ENCODE measurements at places on chromosomes 7 and 10.

DNA sequence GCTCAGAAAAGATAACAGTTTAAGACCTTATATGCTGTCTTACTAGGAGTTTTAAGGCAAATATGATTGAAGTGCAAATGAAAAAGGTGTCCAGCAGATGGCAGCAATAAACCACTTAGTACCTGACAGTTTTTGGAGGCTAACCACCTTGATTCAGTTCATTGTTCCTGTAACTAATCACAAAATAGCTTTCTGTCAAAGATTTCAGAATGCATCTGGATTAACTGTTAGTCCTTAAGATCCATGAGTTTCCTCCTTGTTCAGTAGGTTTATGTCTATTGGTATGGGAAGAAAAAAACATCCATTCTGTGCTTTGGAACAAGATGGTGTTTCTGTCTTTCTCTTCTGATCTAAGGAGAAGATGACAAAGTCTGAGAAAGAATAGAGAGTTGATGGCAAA lies 46.6 kb downstream of the CCSER2 start:
- no peak overlapping the region for H3K27ac ChIP-seq
- H3K36me3 ChIP-seq = peaks cover 35% of the 10 kb centered on the region
- no peaks in the 10 kb centered on the region for H3K27me3 ChIP-seq
- no peak for DNase-seq
- H3K4me3 ChIP-seq = no peak overlapping the region
- H3K4me1 ChIP-seq = peaks cover 40% of the 10 kb centered on the region

- H3K4me3 ChIP-seq = no peak overlapping the region
- no peak overlapping the region for H3K27ac ChIP-seq
- no peaks in the 10 kb centered on the region for H3K36me3 ChIP-seq
- no peaks in the 10 kb centered on the region for H3K4me1 ChIP-seq
These were observed 13.5 kb downstream of the KCNH2 start for GRCh38 chr7:150964593-150965111.

DNA sequence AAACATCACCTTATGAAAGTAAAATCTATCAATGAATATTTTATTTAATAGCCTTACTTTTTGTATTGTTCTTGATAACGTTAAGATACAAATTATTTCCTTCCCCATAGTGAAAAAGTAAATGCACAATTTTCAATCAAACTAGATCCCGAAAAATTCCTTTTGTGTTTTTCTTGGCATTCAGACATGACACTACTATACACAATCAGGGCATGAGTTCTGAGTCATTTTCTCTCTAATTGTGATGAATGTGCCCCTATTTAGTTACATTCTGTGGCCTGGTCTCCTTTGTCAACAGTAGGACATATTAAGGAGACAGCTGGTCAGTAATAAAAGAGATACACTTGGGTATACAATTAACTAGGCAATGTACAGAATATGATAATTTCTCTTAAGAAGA lies 19.8 kb downstream of the COL1A2 start:
- H3K4me1 ChIP-seq = no peaks in the 10 kb centered on the region
- peaks cover 2% of the 10 kb centered on the region for H3K36me3 ChIP-seq
- DNase-seq = no peak
- peaks cover 22% of the 10 kb centered on the region for H3K27me3 ChIP-seq
- H3K27ac ChIP-seq = no peak overlapping the region

GRCh38 chr7:101950450-101951119 lies 133.2 kb downstream of the CUX1 start:
- H3K4me1 ChIP-seq = peaks cover 16% of the 10 kb centered on the region
- no peak for DNase-seq
- no peaks in the 10 kb centered on the region for H3K27me3 ChIP-seq
- H3K27ac ChIP-seq = no peak overlapping the region
- no peak overlapping the region for H3K4me3 ChIP-seq
- peaks cover 1% of the 10 kb centered on the region for H3K36me3 ChIP-seq

DNA sequence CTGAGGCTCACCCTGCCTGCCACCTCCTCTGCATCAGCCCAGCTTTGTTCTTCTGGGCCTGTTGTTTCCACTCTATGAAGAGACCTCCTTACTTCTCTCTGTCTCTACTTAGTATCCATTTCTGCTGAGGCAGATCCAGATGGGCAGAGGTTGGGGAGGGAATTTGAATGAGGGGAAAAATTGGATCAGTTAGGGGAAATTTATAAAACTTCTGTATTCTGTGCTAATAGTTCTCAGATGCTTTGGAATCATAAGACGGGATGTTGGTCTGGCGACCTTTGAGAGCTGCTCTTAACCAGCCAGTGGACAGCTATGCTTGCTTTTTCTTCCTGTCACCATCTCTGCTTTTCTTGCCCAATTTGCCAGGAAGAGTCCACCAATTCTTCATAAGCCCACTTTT lies 55.5 kb downstream of the AUTS2 start:
- no peak overlapping the region for H3K4me3 ChIP-seq
- H3K4me1 ChIP-seq = peaks cover 18% of the 10 kb centered on the region
- DNase-seq = no peak
- no peaks in the 10 kb centered on the region for H3K36me3 ChIP-seq
- H3K27me3 ChIP-seq = no peaks in the 10 kb centered on the region

- H3K4me3 ChIP-seq = no peak overlapping the region
- no peak for DNase-seq
- H3K4me1 ChIP-seq = no peaks in the 10 kb centered on the region
- H3K27ac ChIP-seq = peak overlapping the region; percentile 19
- H3K36me3 ChIP-seq = no peaks in the 10 kb centered on the region
These were observed 152.8 kb downstream of the CUBN start for GRCh38 chr10:16976803-16977202.

- H3K4me1 ChIP-seq = peaks cover 27% of the 10 kb centered on the region
- H3K27ac ChIP-seq = no peak overlapping the region
- DNase-seq = no peak
- H3K36me3 ChIP-seq = peaks cover 7% of the 10 kb centered on the region
- H3K27me3 ChIP-seq = no peaks in the 10 kb centered on the region
These were observed 114.5 kb downstream of the ARID5B start for GRCh38 chr10:62015994-62016393.

DNA sequence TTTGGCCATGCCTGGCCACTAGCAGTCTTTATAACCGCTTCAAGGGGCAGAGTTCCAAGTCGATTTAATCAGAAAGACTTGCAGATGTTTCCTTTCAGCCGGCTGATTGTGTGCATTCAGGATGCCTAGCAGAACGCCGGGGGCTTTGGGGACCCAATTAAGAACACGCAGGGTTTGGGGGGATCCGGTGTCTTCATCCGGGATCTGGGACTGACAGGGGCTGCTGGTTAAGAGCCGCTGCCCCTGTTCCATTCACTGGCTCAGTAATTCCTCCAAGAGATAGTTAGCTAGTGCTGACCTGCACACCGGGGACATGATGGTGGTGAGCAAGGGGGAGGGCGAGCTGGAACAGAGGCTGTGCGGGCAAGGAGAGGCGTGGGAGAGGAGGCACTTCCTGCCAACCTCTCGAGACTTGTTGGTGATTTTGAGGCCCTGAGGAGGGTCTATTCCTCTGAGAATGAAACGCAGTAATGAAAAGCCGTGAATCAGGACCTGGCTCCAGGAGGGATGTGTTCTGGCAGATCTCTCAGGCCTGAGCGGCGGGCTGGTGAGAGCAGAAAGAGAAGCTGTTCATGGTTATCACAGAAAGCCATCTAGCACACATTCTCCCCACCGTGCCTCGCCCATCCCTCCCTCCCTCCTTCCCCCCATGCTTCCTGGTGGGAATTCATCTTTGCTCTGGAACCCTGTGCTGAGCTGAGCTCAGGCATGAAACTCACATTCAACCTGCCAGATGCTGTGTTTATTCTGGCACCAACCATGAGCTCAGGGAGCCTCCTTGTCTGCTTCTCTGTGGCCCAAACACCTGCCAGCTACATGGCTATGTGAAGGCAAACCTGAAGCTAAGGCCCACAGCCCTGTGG lies 152.0 kb downstream of the CCDC3 start:
- no peak overlapping the region for H3K27ac ChIP-seq
- H3K4me3 ChIP-seq = no peak overlapping the region

GRCh38 chr10:119655566-119656001 lies 4.4 kb downstream of the BAG3 start:
- H3K36me3 ChIP-seq = peaks cover 11% of the 10 kb centered on the region
- H3K27ac ChIP-seq = no peak overlapping the region
- no peaks in the 10 kb centered on the region for H3K27me3 ChIP-seq
- no peak for DNase-seq
- peaks cover 33% of the 10 kb centered on the region for H3K4me1 ChIP-seq

GRCh38 chr7:6395898-6396595 lies 51.7 kb downstream of the DAGLB start:
- H3K27me3 ChIP-seq = no peaks in the 10 kb centered on the region
- H3K4me3 ChIP-seq = no peak overlapping the region
- peaks cover 56% of the 10 kb centered on the region for H3K4me1 ChIP-seq
- H3K27ac ChIP-seq = peak overlapping the region; percentile 87

GRCh38 chr7:41339913-41340676 lies 362.8 kb downstream of the INHBA start:
- H3K4me1 ChIP-seq = no peaks in the 10 kb centered on the region
- H3K36me3 ChIP-seq = no peaks in the 10 kb centered on the region
- no peak overlapping the region for H3K27ac ChIP-seq
- DNase-seq = no peak
- no peak overlapping the region for H3K4me3 ChIP-seq

- peak overlapping the region; percentile 65 for H3K4me3 ChIP-seq
- DNase-seq = no peak
- H3K27ac ChIP-seq = peak overlapping the region; percentile 83
- H3K36me3 ChIP-seq = peaks cover 8% of the 10 kb centered on the region
These were observed 26.4 kb downstream of the CDK6 start for GRCh38 chr7:92809760-92810573.

GRCh38 chr10:48763403-48763965 lies 78.8 kb downstream of the WDFY4 start:
- no peaks in the 10 kb centered on the region for H3K36me3 ChIP-seq
- DNase-seq = no peak
- peaks cover 37% of the 10 kb centered on the region for H3K27me3 ChIP-seq
- H3K4me1 ChIP-seq = no peaks in the 10 kb centered on the region
- no peak overlapping the region for H3K4me3 ChIP-seq

DNA sequence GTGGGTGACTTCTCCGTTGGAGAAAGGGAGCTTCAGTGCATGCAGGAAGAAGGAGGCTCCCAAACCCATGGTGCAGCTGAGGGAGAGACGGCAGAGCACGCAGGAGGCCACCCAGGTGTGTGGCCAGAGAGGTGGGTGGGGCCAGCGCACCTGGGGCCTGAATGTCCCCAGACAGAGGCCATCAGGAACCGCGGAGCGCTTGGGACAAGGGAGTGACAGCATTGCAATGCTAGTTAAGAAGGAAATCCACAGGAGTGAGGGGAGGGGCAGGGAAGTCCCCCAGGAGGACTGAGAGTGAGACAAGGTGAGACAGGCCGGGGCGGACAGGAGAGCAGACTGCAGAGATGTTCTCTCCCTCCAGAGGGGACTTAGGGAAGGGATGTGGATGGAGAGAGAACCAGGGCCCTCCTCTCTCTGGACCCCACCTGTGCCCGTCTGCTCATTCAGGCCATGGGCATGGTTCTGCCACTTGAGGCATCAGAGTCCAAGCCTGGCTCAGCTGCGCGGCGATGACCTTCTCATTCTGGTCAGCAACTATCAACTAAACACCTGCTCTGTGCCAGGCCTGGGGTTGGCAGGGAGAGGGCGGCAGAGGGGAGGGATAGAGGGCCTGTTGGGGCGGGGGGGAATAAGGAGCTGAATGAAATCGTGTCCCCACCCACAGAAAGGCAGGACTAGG lies 69.4 kb upstream of the COL13A1 start:
- peaks cover 29% of the 10 kb centered on the region for H3K27me3 ChIP-seq
- no peak overlapping the region for H3K27ac ChIP-seq
- H3K4me1 ChIP-seq = peaks cover 10% of the 10 kb centered on the region

GRCh38 chr7:136039577-136040345 lies 62.6 kb upstream of the MTPN start:
- DNase-seq = no peak
- peaks cover 6% of the 10 kb centered on the region for H3K4me1 ChIP-seq

- H3K27ac ChIP-seq = no peak overlapping the region
- no peak for DNase-seq
- H3K4me3 ChIP-seq = no peak overlapping the region
- no peaks in the 10 kb centered on the region for H3K36me3 ChIP-seq
- no peaks in the 10 kb centered on the region for H3K27me3 ChIP-seq
These were observed 91.4 kb upstream of the NAMPT start for GRCh38 chr7:106376026-106376799.

DNA sequence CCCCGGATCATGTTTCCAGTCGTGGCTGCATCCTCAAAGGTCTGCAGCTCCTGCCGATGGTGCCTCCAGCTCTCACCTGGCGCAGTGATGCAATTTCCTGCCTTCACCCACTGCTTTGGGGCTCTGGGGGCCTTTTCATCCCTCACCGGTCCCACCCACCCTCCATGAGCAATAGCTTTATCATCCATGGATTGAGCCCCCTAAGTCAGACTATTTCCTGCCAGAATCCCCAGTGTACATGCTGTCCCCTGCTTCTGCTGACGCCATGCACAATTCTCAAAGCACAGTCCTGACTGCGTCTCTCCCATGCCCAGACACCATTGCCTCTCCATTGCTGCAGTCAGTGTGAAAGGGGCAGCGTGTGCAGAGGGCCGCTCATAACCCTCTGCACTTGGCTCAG lies 49.7 kb downstream of the FAM241B start:
- H3K27ac ChIP-seq = no peak overlapping the region
- H3K4me1 ChIP-seq = no peaks in the 10 kb centered on the region
- H3K27me3 ChIP-seq = peaks cover 60% of the 10 kb centered on the region
- no peak for DNase-seq

DNA sequence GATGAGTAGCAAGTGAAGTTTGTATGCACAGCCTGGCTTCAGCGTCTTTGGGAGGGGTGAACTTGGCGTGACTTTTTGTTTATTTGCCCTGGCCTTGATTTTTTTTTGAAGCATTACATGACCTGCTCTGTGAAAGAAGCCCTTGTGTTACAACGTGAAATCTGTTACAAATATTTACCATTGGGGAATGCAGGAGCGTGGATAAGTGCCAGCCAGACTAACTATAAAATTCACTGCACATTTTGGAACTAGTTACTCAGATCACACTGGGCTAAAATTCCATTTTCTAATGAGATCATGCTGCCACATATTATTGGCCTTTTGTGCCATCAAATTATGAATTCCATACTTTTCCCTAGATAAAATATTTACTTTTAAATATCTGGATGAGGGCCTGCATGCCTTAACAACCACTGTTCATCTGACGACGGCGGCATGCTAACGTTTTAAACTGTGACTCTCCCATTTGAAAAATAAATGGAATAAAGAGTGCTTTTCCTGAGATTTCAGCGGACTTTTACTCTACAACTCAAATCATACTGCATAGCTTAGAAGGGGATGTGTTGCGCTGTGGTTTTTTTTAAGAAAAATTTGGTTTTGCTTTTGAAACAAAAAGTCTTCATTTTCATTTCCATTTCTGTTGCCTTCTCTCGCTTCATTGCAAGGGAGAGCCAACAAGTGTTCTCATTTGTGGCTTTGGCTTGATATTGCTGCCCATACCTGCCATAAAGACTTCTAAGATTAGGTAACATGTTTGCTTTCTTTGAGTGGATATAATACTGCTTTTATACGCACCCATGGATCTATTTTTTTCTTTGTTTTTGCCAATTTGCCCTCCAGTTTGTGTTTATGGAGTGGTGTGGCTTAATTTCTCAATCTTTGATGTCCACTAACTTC lies 352.2 kb downstream of the TFEC start:
- H3K36me3 ChIP-seq = no peaks in the 10 kb centered on the region
- H3K4me3 ChIP-seq = no peak overlapping the region
- no peaks in the 10 kb centered on the region for H3K27me3 ChIP-seq
- H3K4me1 ChIP-seq = no peaks in the 10 kb centered on the region
- H3K27ac ChIP-seq = no peak overlapping the region
- no peak for DNase-seq

GRCh38 chr7:66576646-66577045 lies 52.0 kb upstream of the KCTD7 start:
- H3K27me3 ChIP-seq = no peaks in the 10 kb centered on the region
- H3K27ac ChIP-seq = no peak overlapping the region
- DNase-seq = no peak
- H3K36me3 ChIP-seq = peaks cover 44% of the 10 kb centered on the region

- no peaks in the 10 kb centered on the region for H3K27me3 ChIP-seq
- no peak for DNase-seq
- H3K27ac ChIP-seq = no peak overlapping the region
- peak overlapping the region; percentile 40 for H3K4me3 ChIP-seq
- H3K4me1 ChIP-seq = peaks cover 45% of the 10 kb centered on the region
These were observed 2.9 kb downstream of the EIF3B start for GRCh38 chr7:2357571-2357970.
